SJSA1 (cell line): ENCODE measurements at places on chromosomes 13 and 19.

- peaks cover 8% of the 10 kb centered on the region for H3K4me1 ChIP-seq
- no peak overlapping the region for H3K27ac ChIP-seq
- no peaks in the 10 kb centered on the region; the same call in 1 of the 2 replicates for H3K27me3 ChIP-seq
- H3K4me3 ChIP-seq = no peak overlapping the region
- no peaks in the 10 kb centered on the region for H3K36me3 ChIP-seq
These were observed 1.3 kb upstream of the SIGLEC9 start for GRCh38 chr19:51123381-51123800.

DNA sequence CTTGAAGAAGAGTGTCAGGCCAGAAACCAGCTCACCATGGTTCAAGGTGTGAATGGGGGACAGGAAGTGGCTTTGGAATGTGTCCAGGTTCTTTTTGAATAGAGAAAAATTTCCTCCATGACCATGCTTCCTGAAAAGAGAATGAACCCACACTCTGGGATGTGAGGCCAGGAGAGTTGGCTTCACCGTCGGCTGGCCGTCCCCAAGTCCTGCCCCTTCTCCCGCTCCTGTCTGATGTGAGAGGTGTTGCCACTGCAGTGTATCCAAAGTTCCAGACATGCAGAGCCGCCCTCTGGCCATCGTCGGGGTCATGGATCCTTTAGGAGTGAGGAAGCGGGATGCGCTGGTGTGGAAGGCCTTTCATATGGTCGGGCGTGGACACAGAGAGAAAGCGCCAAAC lies 101.2 kb downstream of the COL4A2 start:
- H3K27ac ChIP-seq = peak overlapping the region; percentile 47
- peaks cover 97% of the 10 kb centered on the region for H3K4me1 ChIP-seq
- peak; percentile 68 for DNase-seq
- H3K4me3 ChIP-seq = no peak overlapping the region
- H3K36me3 ChIP-seq = peaks cover 17% of the 10 kb centered on the region

- H3K36me3 ChIP-seq = no peaks in the 10 kb centered on the region
- no peak for DNase-seq
- H3K27me3 ChIP-seq = no peaks in the 10 kb centered on the region
- H3K27ac ChIP-seq = no peak overlapping the region
- H3K4me1 ChIP-seq = no peaks in the 10 kb centered on the region
- H3K4me3 ChIP-seq = no peak overlapping the region
These were observed 681.3 kb upstream of the SLITRK1 start for GRCh38 chr13:84563611-84564010.

GRCh38 chr13:99442273-99442895 lies 58.9 kb upstream of the TM9SF2 start:
- H3K4me1 ChIP-seq = no peaks in the 10 kb centered on the region
- peaks cover 38% of the 10 kb centered on the region for H3K27me3 ChIP-seq
- no peak overlapping the region for H3K4me3 ChIP-seq
- peak; percentile 86 for DNase-seq
- H3K27ac ChIP-seq = no peak overlapping the region
- no peaks in the 10 kb centered on the region for H3K36me3 ChIP-seq

- no peaks in the 10 kb centered on the region for H3K27me3 ChIP-seq
- no peaks in the 10 kb centered on the region for H3K36me3 ChIP-seq
- no peak for DNase-seq
- H3K4me3 ChIP-seq = no peak overlapping the region
- H3K4me1 ChIP-seq = peaks cover 8% of the 10 kb centered on the region
These were observed 98.0 kb downstream of the SPRY2 start for GRCh38 chr13:80242728-80243427.

GRCh38 chr19:19597809-19598306 lies 20.6 kb downstream of the PBX4 start:
- no peak overlapping the region for H3K4me3 ChIP-seq
- no peaks in the 10 kb centered on the region for H3K27me3 ChIP-seq
- H3K4me1 ChIP-seq = no peaks in the 10 kb centered on the region

DNA sequence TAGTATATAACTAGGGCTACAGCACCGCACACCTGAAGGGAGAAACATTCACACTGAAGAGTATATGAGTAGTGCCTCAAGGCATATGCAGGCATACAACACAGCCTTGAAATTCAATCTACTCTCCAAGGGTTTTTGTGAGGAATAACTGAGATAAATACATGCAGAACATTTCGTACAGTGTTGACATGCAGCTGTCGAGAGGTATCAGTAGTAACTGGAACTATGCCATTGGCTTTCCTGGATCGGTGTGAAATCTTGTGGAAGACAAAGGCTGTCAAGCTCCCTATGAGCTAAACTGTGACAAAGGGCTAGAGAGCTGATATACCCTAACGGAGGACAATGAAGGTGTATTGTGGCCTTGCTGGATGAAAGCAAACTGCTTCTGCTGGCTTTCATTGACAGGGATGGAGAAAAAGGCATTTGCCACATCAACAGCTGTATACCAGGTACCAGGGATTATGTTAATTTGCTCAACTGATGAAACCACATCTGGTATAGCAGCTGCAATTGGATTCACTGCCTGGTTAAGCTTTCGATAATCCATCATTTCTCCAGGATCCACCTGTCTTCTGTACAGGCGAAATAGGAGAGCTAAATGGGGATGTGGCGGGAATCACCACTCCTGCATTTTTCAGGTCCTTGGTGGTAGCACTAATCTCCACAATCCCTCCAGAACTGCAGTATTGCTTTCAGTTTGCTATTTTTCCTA lies 16.3 kb downstream of the MTRF1 start:
- H3K36me3 ChIP-seq = peaks cover 3% of the 10 kb centered on the region
- H3K4me3 ChIP-seq = no peak overlapping the region
- H3K27ac ChIP-seq = no peak overlapping the region
- H3K27me3 ChIP-seq = no peaks in the 10 kb centered on the region
- no peaks in the 10 kb centered on the region for H3K4me1 ChIP-seq
- DNase-seq = no peak

DNA sequence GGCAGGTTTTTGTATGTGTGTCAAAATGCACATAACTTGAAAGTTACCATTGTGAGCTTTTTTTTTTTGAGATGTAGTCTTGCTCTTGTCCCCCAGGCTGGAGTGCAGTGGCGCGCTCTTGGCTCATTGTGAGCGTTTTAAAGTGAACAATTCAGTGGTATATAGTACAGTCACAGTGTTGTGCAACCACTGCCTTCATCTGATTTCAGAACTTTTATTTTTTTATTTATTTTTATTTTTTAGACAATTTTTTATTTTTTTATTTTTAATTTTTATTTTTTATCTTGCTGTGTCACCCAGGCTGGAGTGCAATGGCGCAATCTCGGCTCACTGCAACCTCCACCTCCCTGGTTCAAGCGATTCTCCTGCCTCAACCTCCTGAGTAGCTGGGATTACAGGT lies 15.0 kb downstream of the SLC25A42 start:
- no peaks in the 10 kb centered on the region for H3K4me1 ChIP-seq
- no peaks in the 10 kb centered on the region for H3K27me3 ChIP-seq
- no peaks in the 10 kb centered on the region for H3K36me3 ChIP-seq
- H3K4me3 ChIP-seq = no peak overlapping the region

DNA sequence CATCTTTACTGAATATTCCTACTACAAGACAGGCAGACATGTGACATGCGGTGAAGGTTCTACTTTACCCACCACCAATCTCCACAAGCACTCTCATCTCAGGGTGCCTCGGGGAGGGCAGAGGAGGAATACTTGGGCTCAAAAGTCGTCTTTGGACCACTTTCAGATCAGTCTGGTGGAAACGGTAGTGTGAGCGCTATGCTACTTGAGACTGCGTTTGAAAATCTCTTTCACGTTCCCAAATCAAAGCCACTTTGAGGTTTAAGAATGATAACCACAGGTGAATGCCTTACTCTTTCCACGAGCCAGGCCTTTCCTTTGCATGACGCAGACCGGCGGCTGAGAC lies 1.5 kb upstream of the SOX1 start:
- H3K4me3 ChIP-seq = no peak overlapping the region
- no peaks in the 10 kb centered on the region for H3K36me3 ChIP-seq
- no peaks in the 10 kb centered on the region for H3K4me1 ChIP-seq
- peaks cover 65% of the 10 kb centered on the region for H3K27me3 ChIP-seq

- no peak overlapping the region for H3K4me3 ChIP-seq
- peaks cover 26% of the 10 kb centered on the region for H3K4me1 ChIP-seq
- H3K36me3 ChIP-seq = peaks cover 52% of the 10 kb centered on the region
- H3K27ac ChIP-seq = no peak overlapping the region
These were observed 88.3 kb upstream of the TEX29 start for GRCh38 chr13:111232191-111232590.

- peaks cover 21% of the 10 kb centered on the region for H3K4me1 ChIP-seq
- H3K4me3 ChIP-seq = no peak overlapping the region
- no peak for DNase-seq
- no peaks in the 10 kb centered on the region for H3K36me3 ChIP-seq
- H3K27me3 ChIP-seq = 0 out of 2 replicates have a peak, but pooled peaks cover 4% of the 10 kb centered on the region
- no peak overlapping the region for H3K27ac ChIP-seq
These were observed 86.3 kb downstream of the LRCH1 start for GRCh38 chr13:46639033-46639981.

DNA sequence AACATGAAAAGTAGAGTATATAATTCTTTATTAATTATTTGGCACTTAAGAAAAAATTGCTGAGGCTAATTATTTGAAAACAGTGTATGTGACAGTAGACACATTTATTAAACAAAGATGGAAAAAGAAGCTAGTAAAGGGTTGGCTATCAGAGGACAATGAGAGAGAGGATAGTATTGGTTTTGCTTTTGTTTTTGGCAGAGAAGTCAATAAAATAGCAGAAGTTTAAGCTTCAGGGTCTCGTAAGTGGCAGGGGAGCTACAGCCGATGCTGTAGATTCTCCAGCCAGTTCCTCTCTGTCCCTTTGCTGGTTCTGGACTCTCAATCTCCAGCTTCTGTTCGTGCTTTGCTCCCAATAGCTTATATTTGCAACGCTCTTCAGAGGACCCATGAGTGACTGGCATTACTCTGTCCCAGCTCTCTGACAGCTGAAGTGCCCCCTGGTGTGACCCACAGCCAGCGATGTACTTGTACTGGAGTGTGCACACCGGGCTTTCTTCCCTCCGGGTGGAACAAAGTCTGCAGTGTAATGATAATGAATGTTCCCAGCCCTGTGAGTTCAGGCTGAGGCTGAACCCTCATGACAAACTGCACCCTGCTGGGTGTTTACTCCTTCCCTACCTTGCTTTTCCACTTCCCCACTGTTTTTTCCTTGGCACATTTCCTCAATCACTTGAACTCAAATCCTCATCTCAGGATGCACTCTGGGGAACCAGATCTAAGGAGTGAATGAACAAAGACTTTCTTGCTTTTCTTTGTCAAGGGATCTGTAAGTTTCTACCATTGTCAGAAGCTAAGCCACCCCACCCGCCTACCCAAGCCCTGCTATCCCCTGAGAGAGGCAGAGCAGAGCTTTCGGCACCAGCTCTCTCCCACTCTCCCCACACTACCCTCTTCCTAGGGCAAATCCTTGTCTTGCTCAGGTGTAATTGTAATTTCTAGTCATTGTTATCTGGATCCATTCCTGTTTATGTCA lies 254.8 kb downstream of the LHFPL6 start:
- no peak overlapping the region for H3K4me3 ChIP-seq
- no peaks in the 10 kb centered on the region for H3K4me1 ChIP-seq
- DNase-seq = no peak
- H3K27me3 ChIP-seq = no peaks in the 10 kb centered on the region
- no peaks in the 10 kb centered on the region for H3K36me3 ChIP-seq

DNA sequence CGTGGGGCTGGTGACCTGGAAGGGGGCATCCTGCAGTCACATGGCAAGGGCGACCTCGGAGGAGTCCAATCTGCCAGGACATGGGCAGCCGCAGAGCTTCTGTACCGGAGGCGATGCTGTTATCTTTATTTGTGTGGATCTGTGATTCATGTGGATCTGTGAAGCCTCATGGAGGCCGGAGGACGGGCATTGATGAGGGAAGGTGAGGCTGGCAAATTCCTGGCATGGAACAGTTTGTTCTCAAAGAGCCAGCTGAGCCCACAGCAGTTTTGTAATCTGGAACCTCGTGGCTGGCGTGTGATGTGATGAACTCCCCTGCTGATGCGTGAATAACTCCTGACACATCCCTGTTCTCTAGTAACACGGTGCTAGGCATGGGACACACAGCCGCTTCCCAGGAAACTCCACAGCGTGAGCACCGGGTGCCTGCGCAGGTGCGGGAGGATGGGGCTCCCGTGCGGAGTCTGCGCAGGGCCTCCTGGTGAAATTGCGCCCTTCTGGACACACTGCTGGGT lies 40.4 kb downstream of the ATP11A start:
- peaks cover 7% of the 10 kb centered on the region for H3K4me1 ChIP-seq
- no peak overlapping the region for H3K27ac ChIP-seq
- no peak for DNase-seq

DNA sequence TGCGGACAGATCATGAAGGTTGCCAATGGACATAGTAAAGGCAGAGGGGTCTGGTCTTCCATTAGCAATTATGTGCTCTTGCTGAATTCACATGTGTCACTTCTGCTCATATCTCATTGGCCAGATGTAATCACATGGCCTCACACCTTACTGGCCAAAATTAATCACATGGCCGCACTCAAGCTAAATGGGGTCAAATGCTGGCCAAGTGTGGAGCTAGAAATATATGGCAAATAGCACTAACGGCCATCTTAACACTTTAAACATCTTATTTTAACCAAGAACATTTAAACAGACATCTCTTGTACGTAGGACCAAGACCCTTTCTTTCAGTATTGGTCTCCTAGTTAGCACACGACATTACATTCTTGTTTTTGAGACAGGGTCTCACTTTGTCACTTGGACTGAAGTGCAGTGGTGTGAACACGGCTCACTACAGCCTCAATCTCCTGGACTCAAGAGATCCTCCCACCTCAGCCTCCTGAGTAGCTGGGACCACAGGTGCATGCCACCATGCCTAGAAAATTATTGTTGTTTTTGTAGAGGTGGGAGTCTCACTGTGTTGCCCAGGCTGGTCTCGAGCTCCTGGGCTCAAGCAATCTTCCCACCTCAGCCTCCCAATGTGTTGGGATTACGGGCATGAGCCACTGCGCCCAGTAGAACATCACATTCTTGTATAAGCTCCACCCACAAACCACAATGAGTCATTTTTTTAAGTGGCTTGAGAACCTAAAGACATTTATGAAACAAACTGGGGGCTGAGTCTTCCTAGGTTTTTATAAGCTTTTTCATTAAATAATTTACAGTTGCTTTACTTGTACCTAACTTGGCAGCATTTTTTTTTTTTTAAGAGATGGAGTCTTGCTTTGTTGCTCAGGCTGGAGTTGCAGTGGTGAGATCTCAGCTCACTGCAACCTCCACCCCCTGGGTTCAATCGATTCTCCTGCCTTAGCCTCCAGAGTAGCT lies 2.9 kb upstream of the PTOV1 start:
- H3K27ac ChIP-seq = peak overlapping the region; percentile 19
- H3K4me1 ChIP-seq = peaks cover 35% of the 10 kb centered on the region
- peak; percentile 81 for DNase-seq
- H3K27me3 ChIP-seq = no peaks in the 10 kb centered on the region
- peaks cover 5% of the 10 kb centered on the region; the same call in 1 of the 2 replicates for H3K36me3 ChIP-seq
- no peak overlapping the region for H3K4me3 ChIP-seq
